Bone marrow (tissue), 2 donors: ENCODE measurements at places on chromosomes 6 and 20.
A peak's percentile ranks its signal among the peaks of the same experiment; 100 is the strongest.

DNA sequence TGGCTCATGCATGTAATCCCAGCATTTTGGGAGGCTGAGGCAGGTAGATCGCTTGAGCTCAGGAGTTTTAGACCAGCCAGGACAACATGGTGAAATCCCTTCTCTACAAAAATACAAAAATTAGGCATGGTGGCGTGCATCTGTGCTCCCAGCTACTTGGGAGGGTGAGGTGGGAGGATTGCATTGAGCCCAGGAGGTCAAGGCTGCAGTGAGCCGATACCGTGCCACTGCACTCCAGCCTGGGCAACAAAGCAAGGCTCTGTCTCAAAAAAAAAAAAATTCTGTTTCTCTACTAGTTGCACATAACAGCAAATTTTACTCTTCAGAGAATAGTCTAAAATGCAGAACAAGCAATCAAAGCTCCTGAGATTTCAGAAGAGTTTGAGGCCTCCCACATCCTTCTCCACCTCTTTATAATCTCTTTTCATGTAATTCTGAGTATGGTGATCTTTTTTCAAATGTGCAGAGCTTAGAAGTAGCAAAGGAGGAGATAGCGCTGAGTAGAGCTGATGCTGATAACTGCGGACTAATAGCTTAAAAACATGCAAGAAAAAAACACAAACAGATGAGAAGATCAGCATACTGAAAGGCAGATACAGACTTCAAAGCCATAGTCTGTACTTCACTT, 23.3 kb downstream of the LRRN4 start:
- no peak for DNase-seq

DNA sequence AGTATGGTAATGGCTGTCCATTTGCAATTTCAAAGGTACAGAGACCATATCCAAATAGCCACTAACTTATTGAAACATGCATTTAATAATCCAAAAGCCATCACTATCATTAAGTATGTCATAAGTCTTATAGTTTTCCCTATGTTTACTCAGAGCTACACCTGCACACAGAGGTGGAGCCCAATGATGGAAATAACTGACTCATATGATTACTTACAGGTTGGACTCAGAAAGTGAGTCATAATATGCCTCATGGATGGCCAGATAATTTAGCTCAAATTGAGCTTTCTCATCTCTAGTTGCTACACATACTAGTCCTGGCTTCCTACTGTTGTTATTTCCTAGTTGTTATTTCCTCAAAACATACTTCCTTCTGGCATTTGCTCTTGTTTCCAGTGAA, 104.4 kb upstream of the KHDRBS2 start:
- DNase-seq = no peak

GRCh38 chr6:154337406-154338005, 19.1 kb downstream of the IPCEF1 start:
- no peak for DNase-seq

- DNase-seq = no peak
These were observed 925.0 kb upstream of the MAN1A1 start for GRCh38 chr6:120274547-120274946.

GRCh38 chr20:36228770-36229169, 7.5 kb upstream of the AAR2 start:
- DNase-seq = peak; percentile 57

DNA sequence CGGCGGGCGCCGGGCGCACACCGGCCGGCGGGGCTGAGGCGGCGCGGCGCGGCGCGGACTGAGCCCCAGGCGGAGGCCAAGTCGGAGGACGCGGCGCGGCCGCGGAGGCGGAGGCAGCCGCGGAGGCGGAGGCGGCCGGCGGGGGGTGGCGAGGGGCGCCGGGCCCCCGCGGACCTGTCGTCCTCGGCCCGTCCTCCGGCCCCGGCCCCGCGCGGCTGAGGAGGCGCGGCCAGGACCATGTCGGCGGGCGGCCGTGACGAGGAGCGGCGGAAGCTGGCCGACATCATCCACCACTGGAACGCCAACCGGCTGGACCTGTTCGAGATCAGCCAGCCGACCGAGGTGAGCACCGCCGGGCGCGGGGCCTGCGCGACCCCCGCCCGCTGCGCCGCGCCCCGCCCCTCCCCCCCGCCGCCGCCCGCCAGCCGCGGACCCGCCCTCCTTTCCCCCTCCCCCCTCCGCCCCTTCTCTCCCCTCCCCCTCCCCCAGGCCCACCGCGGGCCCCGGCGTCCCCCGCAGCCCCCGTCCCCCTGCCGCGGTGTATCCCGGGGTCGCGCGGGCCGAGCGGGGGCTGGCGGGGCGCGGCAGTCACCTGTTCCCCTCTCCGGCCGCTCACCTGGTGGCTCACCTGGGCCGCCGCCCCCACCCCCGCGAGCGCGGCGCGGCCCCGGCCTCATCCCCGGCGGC, at the start of gene AFDN:
AFDN (plus strand) TSS at position 16 of the 687 bp plus-strand sequence; CDS start at position 238, 222 bp downstream.
- no peak for DNase-seq

GRCh38 chr6:167836721-167837120, 10.0 kb downstream of the AFDN start:
- DNase-seq = no peak

DNA sequence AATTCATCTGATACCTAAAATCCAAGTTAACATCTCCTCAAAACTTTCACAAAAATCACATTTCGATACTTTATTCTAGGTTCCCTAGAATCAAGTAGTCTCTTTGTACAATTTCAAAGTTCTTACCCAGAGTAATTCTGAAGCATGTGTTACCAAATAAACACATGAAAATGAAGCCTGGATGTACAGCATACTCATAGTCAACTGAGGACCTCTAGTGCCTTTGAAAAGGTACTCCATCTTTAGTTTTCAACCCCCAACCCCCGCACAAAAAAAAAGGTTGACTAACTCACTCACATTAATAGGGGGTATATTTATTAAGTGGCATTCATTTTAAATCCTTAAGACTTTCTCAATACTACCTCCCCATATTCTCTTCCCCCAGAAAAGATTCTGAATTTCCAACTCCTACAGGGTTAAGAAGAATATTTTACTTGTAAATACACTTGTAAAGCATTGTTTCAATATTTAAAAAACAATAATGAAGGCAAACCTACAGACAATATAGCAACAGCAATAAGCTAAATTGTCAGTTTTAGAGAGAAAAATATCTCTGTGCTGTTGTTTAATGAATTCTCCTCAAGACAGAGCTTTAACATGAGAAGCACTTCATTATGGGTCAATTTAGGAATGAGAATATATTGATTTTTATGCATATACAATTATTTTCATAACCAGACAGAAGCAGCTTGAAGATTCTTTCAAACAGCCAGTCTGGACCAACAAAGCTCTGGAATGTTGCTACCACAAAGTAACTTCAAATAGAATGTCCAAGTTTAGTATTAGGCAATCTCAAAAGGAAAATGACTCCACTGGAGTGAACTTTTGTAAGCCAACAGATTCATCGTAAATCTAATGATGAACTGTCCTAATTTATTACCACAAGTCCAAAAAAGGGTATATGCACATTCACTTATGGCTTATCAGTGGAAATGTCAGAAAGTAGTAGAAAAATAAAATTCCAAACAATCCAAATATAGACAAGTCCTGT, 3.3 kb downstream of the PLN start:
- no peak for DNase-seq

DNA sequence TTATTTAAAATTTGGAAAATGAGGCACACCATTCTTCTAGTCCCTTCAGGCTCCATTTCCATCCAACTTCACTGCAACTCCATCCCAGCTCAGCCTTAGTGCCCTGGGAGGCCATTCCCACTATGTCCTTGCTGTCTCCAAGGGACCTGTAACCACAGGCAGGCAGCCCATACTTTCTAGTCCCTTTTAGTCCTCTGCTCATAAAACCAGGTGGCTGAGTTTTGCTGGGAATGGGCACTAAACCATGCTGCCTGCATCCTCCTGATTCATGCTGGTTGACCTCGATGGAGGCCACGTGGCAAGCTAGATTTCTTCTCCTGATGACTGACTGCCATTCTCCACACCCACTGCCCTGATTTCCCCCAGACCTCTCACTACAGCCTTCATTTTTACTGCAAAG, 27.5 kb upstream of the MYMX start:
- DNase-seq = no peak

- DNase-seq = no peak
These were observed 1.2 kb upstream of the NTSR1 start for GRCh38 chr20:62707276-62707920.

DNA sequence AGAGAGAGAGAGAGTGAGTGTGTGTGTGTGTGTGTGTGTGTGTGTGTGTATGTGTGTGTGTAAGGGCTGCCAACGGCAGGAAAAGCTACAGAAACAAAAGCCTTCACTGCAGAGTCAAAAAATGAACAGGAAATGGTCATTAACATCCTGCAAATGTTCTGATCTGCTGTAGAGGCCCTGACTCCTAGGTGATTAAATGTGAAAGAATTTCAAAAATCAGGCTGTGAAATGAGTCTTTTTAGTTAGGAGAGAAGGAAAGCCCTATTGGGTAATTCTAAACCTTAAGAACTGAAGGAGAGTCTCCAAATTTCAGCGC, 166.5 kb upstream of the MYLIP start:
- no peak for DNase-seq

DNA sequence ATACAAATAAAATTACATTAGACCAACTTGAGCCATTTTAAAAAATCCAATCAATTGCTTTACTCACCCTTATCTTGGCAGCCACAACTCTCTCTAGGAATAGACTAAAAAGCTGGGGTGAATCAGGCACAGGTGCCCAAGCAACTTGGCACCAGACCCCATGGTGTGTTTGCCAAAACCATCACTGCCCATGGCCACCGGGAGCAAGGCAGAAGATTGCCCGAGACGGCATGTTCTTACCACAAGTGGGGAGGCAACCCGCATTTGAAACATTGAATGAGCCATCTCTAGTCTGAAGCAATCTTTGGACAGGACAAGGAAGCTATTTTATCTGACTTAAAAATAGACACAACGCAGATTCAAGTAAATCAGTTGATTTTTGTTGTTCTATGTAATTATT, 69.0 kb downstream of the SMLR1 start:
- DNase-seq = no peak

GRCh38 chr20:58450254-58450653, 61.2 kb downstream of the VAPB start:
- DNase-seq = no peak

- DNase-seq = no peak
These were observed 11.4 kb upstream of the NEDD9 start for GRCh38 chr6:11243861-11244260.

DNA sequence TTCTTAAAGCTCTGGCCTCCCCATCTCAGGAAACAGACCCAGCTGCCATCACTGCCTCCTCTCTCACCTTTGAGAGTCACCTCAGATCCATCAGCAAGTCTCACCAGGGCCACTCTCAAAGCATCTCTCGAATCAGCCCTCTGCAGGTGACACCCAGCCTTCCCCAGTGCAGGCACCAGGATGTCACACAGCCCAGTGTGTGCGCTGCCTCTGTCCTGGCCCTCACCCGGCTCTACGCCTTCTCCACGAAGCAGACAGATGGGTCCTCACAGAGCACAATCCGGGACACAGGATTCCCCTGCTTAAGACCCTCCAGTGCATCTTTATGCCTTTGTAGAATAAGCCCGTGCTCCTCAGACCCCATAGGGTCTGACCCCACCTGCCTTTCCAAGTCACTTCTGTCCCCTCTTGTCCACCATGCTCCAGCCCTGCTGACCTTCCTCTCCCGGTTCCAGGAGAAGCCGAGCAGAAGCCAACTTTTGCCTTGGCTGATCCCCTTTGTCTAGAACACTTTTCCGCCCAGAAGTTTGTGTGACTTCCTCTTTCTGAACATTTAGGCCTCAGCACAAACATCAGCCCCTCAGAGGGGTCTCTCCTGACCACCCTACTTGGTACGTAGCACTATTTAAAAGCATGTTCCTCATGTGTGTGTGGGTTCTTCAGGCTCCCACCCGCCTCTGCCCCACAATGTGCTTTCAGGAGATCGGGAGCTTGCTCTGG, 60.2 kb downstream of the PSMG4 start:
- DNase-seq = no peak

GRCh38 chr6:139485742-139486475, 111.5 kb upstream of the CITED2 start:
- no peak for DNase-seq

GRCh38 chr20:45095805-45096238, 5.1 kb downstream of the KCNS1 start:
- DNase-seq = peak; percentile 12

- no peak for DNase-seq
These were observed 9.8 kb upstream of the ELOVL5 start for GRCh38 chr6:53358440-53359094.

DNA sequence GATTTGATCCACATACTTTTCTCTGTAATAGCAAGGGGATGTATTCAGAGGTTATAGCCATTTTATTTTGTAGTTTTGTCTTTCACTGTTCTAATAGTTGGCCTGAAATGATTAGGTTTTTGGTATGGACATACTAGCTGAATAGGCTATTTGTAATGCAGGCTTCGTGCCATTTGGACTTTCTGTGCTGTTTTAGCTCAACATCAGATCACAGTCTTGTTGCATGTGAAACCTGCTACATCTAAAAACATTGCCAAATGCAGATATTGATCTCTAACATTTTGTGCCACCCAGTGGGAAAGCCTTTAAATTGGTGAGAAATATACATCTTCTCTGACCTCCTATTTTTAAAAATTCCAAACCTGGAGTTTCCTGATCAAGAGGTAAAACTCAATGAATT, 157.5 kb upstream of the SCGN start:
- no peak for DNase-seq

DNA sequence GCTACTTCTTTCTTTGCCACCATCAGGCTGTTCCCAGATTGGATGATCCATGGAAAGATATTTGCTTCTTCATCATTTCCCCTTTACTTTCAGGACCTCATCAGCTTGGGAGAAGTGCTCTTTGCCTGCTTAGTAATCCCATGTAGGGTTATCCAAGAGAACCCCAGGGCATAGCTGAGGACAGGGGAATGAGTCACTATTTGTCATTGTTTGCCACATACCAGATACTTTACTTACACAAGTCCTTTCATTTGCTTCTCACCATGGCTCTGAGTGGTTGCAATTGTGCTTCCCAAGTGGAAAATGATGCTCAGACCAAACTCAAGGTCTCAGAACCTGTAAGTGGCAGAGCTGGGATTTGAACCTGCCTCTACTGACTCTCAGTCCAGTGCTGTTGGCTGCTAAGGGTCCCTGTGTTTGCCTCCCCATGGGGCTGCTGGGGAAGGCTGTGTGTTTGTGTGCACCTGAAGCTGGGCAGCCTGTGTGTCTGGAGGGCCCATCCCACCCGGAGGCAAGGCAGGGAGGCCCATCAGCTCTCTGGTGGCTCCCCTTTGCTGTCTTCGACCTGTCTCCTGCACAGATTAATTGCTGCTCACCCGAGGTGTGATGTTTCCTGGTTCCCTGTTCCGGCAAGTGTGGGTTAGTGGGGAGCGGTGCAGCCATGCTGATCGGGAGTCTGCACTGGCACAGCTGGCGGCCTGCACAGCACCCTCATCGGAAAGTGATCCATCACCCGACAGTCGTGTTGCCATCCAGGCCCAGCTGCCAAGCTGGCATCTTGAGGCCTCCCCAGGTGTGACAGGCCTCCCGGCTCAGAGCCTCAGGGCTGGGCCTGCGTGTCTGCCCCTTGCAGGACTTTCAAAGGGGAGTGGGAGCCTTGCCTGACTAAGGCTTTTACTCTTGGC, 228.8 kb downstream of the DHX35 start:
- no peak for DNase-seq

DNA sequence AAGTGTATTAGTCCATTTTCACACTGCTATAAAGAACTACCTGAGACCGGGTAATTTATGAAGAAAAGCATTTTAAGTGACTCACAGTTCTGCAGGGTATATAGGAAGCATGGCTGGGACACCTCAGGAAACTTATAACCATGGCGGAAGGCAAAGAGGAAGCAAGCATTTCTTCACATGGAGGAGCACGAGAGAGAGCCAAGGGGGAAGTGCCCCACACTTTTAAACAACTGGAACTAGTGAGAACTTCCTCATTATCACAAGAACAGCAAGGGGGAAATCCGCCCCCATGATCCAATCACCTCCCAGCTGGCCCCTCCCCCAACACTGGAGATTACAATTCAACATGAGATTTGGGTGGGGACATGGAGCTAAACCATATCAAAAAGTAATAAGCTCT, 28.3 kb upstream of the B3GAT2 start:
- DNase-seq = no peak
